Stimulated activated CD8-positive, alpha-beta memory T cell treated with anti-CD3 and anti-CD28 coated beads, Interleukin-7, amount 100 ng/mL, for 1 hour (primary cell): ENCODE measurements at places on chromosomes 5 and 9.

DNA sequence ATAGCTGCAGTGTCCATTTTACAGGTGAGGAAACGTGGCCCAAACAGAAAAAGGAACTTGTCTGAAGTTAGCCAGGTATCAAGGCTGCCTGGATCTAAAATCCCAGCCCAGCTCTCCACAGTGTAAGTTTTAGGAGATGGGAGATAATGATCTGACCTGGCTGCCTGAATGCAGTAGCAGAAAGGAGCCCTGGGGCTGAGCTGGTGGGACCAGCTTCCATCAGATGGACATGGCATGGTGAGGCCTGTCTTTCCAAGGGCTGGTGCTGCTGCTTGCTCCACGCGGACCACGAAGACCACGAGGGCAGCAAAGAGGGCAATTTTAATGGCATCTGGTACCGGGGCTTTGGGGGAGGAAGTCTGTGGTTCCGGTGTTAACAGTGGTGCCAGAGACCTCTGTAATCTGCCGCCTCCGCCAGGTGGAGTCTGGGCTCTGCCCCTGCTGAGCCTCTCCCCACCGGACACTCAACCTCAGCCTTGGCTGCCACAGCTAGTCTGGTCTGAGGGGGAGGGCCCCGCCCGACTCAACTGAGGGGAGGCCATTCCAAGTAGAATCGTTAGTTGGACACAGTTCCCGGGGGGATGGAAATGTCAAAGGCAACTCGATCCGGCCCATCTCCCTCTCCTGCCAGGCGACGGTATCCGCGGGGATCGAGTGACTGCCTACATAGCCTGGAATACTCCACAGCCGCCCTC lies 650 bp downstream of the MYORG start:
- no peak for DNase-seq

DNA sequence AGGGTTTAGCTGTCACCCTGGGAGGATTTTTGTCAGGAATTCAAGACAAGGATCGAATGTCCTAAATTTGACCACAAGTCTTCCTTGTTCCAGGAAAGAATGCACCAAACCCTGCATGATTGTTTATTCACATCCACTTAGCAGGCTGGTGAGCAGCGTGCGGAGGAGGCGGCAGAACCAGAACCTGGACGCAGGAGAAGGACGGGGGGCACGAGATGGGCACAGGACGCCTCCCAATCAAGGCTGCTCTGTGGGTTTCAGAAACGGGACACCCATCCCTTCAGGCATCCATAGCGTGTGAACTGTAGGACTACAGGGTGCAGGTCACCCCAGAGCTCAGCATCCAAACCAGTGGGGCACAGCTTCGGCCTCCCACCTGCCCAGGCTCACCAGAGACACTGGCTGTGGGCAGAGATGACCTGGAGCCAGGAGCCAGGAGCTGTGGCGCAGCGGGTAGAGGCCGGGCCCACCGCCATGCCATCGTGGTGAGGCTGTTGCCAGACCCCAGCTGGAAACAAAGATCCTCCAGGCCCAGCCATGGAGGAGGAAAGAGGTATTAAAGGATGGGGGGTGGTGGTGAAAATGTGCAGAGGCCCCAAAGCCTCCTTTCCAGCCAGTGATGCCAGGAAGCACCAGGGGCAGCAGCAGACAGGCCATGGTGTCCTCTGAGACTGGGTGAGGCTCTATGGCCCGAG lies 32.3 kb upstream of the ADAMTS2 start:
- no peak for DNase-seq

- DNase-seq, result no peak
These were observed 23.1 kb downstream of the TRIM7 start for GRCh38 chr5:181181650-181182565.

- DNase-seq, result no peak
These were observed 134.6 kb downstream of the OLFM1 start for GRCh38 chr9:135221951-135222631.

GRCh38 chr5:79992891-79993657 lies 2.0 kb upstream of the MTX3 start:
- no peak for DNase-seq

- no peak for DNase-seq
These were observed 98.8 kb upstream of the EFNA5 start for GRCh38 chr5:107769519-107769918.

- no peak for DNase-seq
These were observed 45.4 kb downstream of the HACD4 start for GRCh38 chr9:20985851-20986600.

GRCh38 chr5:78377056-78377717 lies 16.8 kb downstream of the SCAMP1 start:
- no peak for DNase-seq
